Smooth muscle cell of the umbilical artery (primary cell): ENCODE measurements at places on chromosomes 11 and 22. TPM values are rescaled to one million over a fixed set of nuclear protein-coding genes. Genes with fewer than 3 reads are reported as not detected.

Gene TEAD1
- total RNA-seq = 94.4 and 171 TPM in 2 replicates

Gene POTEH
- not detected in 2 replicates for total RNA-seq

Gene SHISAL1
- total RNA-seq = 2.2 and 3.9 TPM in 2 replicates

Gene KIF18A
- 2.1 and 12.3 TPM in 2 replicates for total RNA-seq

Gene SAA4
- not detected in 2 replicates for total RNA-seq

Gene PGA5
- total RNA-seq = not detected in 2 replicates

Gene ACR
- not detected in 2 replicates for total RNA-seq

Gene HTR3B
- not detected in 2 replicates for total RNA-seq

Gene PLAAT5
- not detected in 2 replicates for total RNA-seq

Gene ISX
- not detected in 2 replicates for total RNA-seq

Gene TRIM21
- total RNA-seq = 10.7 and 16.7 TPM in 2 replicates

Gene SNX32
- 0.92 and 1.8 TPM in 2 replicates for total RNA-seq

Gene KCTD14
- total RNA-seq = 0.30 and 0.42 TPM in 2 replicates

Gene TMPRSS13
- total RNA-seq = not detected in 2 replicates
